ENCODE measurements at places on chromosomes 11 and 22. TPM values are rescaled to one million over a fixed set of nuclear protein-coding genes. Genes with fewer than 3 reads are reported as not detected.

The ACTN3 gene
- not detected for total RNA-seq

The ACR gene
- 4.5 TPM for total RNA-seq

The PGM2L1 gene
- total RNA-seq = 5.1 TPM

The LIF gene
- 6.9 TPM for total RNA-seq

The SMC1B gene
- not detected for total RNA-seq

The ART1 gene
- total RNA-seq = 0.29 TPM

The TALDO1 gene
- total RNA-seq = 196 TPM

The SPDYC gene
- total RNA-seq = not detected

The SNX32 gene
- not detected for total RNA-seq

The TTC38 gene
- 26.3 TPM for total RNA-seq

The PITPNM1 gene
- 38.2 TPM for total RNA-seq

- no peak for DNase-seq
These were observed 49.1 kb downstream of the MICAL2 start for GRCh38 chr11:12159351-12160099.

DNA sequence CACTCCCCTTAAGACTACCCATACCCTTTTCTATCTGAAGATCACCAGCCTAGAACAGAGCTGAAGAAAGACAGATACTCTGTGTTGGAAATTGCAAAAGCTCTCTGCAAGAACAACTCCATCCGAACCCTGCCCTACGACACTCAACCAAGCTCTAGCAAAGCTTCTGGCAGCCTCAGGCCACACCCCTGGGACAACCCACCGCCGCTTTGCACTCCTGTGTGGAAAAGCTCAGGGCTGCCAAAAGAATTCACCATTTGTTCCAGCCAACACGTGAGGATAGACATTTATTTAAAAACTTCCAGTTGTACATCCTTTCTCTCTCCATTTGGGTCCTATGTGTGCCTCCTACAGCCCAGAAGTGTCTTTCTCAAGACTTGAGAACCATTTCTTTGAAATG is 62.4 kb upstream of the CD5 start:
- DNase-seq = no peak

GRCh38 chr11:71451596-71452198 is 1.3 kb upstream of the NADSYN1 start:
- DNase-seq = no peak

DNA sequence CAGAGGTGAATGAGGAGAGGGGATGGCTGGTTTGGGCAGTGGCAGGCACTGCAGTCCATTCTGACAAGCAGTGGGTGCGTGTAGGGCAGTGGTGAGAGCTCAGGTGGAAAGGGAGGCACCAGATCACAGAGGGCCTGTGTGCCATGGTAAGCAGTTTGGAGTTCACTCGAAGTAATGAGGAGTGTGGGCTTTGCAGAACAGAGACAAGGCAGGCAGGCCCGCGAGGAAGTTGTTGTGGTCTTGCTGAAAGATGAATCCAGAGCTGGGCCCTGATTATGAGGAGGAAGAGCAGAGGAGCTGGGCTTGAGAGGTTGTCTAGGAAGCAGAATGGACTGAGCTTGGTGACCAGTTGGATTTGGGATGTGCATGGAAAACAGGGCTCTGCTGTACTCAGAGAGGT is 1.6 kb upstream of the DNAJB13 start:
- no peak for DNase-seq

DNA sequence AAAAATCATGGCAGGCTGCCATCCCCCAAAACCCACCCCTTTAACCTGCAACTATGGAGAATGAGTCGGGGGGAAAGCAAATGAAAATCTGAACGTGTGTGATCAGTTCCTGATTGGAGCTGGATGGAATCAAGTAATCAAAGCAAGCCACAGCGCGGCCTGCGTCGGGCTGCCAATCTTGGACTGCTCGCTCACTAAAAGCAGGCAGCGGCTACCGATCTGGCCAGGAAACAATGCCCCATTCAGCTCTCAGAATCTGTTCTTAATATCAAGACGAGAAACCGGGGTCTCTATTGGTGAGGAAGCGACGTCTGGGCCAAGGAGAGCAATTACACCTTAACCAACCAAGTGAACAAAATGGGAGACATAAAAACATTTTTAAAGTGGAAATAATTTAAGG is 472.2 kb downstream of the SOX6 start:
- no peak for DNase-seq

GRCh38 chr11:34431979-34432378 is 6.8 kb upstream of the CAT start:
- DNase-seq = no peak

- DNase-seq = no peak
These were observed 52.3 kb downstream of the SLC22A12 start for GRCh38 chr11:64643256-64643881.

- DNase-seq = no peak
These were observed 26.7 kb downstream of the SYT9 start for GRCh38 chr11:7278314-7278917.

GRCh38 chr22:30582788-30583545 is 8.5 kb upstream of the GAL3ST1 start:
- DNase-seq = no peak

DNA sequence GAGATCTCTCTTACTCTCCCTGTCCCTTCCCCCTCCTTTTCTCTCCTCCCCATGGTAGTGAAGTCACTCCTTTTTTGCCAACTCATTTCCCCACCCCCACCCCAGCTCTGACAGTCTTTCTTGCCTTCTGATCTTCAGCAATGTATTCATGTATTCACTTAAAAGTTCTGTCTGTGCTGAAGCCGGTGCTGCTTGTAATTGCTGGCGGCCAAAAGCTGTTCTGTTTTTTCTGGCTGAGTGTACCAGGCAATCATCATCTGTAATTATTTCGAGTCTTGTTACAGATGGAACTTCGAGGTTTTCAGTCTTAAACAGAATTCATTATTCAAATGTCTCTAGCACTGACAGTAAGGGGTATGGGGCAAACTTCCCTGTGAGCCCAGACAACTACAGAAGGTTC is 99.5 kb downstream of the SPATA19 start:
- no peak for DNase-seq

DNA sequence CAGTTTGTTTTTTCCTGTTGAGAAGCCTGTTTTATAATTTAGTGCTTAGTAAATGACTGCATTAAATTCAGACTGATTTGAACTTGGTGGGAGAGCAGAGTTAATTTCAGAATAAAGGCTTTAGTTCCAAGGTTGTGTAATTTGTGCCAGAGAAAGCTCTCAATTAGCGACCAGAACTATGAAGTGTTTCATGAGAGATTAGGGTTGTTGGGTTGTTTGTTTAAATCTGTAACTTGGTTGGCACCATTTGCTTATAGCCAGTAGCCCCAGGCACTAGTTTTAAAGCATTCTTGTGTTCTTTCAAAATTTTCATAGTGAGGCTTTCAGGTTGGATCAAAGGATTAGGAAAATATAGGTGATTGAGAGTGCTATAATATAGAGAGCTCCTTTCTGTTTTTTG is 25.5 kb downstream of the UVRAG start:
- no peak for DNase-seq

DNA sequence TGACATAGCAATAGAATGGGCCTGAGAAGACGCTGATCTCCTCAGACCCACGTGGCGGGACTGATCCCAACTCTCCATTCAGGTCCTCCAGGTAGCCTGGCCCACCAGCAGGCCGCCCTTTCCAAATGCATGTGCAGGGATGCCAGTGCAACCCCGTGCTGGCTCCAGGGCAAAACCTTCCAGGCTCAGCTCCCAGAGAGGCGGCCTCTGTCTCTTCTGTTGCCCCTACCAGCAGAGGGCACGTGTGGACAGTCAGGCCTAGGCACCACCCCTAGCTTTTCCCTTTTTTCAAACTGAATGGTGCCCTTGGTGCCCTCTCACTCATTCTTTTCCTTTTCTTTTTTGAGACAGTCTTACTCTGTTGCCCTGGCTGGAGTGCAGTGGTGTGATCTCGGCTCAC is 121.7 kb downstream of the OSBP2 start:
- DNase-seq = peak; percentile 31

DNA sequence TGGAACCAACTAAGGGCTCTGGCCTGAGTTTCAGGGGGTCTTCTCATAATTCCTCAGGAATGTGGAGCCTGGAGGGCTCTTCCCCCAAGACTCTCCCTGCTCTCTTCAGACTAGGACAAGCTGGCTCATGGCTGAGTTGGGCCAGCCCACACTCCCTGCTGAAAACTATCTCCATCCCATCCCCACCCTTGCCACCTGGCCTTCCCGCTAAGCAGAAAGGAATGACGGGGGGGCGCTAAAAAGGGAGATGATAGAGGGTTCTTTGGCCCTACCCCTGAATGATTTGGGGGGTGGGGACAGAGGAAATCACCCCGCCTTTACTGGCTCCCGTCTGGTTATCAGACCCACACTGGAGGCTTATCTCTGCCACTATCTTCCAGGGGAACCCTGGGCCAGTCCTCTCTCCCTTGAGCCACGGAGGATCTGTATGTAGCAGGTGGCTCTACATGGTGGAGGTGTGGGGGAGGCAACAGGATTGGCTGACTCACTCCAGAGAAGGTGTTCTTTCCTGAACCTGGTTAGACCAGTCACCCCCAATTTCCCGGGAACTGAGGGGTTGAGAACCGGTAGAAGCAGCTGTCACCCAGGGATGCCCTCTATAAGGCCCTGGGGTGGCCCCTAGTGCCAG is 5.7 kb downstream of the SMTN start:
- no peak for DNase-seq

DNA sequence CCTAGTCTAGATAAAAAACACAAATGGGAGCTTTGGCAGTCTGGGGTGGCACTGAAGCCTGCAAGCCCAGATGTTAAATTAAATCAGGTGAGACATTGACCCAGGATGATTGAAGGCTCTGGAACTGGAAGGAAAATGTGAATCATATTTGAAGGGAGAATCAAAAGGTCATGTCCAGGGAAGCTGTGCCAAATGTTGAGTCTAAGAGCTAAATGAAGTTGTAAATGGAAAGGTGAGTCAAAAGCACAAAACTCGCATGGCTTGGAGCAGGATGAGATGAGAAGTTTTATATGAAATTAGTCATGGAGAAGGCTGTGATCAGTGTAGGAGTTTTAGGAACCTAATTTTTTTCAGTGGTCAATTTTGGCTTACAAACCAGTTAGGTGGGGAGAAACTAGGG is 301.1 kb downstream of the BLID start:
- no peak for DNase-seq

DNA sequence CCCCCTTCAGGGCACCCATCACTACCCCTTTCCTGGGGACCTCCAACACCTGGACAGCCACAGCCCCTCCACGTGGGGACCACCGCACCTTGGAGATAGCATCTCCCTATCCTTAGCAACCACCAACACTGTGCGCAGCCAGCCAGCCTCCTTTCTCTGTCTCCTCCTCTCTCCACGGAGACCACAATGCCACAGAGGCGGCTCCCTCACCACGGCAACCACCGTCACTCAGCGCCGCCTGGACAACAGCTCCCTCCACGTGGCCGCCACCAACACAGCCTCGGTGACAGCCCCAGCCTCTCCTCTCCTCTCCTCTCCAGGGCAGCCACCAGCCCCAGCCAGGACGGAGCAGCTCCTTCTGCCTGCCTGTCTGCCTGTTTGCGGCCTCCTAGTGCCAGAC is 10.5 kb downstream of the ELFN2 start:
- DNase-seq = no peak

DNA sequence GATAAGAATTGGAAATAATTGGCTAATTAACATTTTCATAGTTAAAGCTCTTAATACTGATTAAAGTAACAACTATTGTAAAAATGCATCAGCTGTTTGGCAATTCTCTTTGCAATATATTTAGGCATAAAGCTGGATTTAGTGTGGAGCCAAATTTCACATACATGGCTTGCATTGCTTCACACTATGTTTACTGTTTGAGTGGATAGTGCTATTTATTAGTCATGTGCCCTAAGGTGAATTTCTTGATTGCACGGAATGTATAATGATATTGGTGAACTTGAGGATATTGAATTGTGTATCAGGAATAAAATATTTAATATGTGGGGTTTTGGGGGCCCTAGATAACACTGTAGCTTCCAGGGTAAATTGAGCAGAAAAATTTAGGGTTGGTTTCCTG is 100.9 kb downstream of the AASDHPPT start:
- no peak for DNase-seq

DNA sequence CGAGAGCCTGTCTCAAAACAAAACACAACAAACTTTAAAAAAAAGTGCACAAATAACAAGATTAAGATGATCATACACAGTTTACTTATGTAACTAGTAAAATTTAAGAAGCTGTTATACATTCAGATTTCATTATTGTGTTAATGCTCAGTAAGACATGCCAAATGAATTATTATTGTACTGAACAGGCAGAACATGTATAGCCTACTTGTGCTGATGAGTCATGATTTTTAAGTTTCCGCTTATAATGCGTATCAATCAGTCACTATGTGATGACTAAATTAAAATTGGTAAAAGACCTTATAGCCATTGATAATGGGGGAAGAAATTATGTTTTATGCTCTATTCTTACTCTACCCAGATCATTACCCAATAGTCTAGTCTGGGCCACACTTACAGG is 20.5 kb upstream of the EXPH5 start:
- no peak for DNase-seq

GRCh38 chr11:64633555-64634159 is 42.6 kb downstream of the SLC22A12 start:
- no peak for DNase-seq

DNA sequence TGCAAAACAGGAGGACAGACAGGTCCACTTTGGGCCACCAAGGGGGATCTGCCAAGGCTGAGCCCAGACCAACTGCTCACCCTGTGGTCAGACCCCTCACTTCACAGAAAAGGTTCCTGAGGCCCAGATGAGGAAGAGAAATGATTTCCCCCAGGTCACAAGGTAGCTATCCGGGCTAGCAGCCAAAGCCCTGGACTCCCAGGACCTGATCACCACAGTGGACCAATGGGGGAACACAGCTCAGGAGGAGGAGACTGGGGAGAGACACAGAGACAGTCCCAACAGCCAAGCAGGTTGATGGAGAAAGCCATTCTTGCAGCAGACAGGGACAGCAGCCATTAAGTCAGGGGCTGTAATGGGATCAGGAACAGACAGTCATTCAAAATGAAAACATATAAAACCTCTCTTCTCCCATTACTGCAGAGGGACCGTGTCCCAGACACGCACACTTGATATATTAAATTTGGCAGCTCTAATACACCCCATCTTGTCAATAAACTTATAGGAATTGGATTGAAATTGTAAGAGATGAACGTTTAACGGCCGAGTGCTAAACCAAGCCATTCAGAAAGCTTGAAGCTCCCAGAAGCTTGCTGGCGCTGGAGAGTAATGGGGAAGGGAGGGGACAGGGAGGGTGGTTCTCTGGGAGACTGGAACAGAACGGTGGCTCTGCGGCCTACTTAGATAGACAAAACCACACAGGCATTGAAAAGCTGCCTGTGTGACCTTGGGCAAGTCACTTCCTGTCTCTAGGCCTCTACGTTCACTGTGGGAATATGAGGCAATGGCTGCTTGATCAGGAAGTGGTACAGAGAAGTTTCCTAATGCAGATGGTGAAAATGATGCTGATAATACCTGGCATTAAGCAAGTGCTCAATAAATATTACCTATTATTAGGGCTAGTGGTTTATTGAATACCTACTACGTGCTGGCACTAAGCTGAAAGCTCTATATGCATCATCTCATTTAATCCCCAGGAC is 16.0 kb downstream of the ZMAT5 start:
- no peak for DNase-seq

- no peak for DNase-seq
These were observed 27.2 kb downstream of the CSF2RB start for GRCh38 chr22:36940676-36941075.

GRCh38 chr11:78446210-78446609 is 28.6 kb upstream of the GAB2 start:
- DNase-seq = no peak
